ENCODE measurements at places on chromosomes 5 and 9. TPM values are rescaled to one million over a fixed set of nuclear protein-coding genes. Genes with fewer than 3 reads are reported as not detected.
A peak's percentile ranks its signal among the peaks of the same experiment; 100 is the strongest.

- DNase-seq = peak; percentile 49
These were observed 155.7 kb downstream of the RMI1 start for GRCh38 chr9:84136119-84136868.

DNA sequence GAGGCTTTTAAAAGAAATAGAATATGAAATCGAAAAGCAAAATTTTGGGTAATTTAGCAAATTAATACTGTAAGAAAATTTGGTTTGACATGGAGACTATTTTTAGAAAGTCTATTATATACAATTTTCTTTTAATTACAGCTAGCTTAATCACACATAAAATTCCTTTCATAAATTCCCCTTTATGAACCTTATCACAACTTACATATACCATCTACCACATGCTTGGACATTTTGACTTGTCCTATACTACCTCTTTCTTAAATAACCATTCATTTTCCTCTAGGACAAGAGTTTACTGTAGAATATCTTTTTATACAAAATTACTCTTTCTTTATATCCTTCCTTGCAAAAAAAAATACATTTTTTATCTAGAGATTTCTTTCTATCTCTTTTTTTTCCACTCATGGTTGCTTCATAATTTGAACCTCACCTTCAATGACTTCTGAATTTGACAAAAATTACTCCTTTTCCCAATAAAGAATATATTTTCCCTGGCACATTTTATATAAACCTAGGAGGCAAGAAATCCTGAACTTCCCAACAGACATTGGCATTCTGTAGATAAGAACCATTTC lies 34.0 kb upstream of the SYK start:
- DNase-seq = no peak

- DNase-seq = no peak
These were observed 67.1 kb downstream of the ADAMTS12 start for GRCh38 chr5:33824516-33825195.

GRCh38 chr9:133540698-133541025 lies 6.2 kb downstream of the ADAMTSL2 start:
- no peak for DNase-seq

DNA sequence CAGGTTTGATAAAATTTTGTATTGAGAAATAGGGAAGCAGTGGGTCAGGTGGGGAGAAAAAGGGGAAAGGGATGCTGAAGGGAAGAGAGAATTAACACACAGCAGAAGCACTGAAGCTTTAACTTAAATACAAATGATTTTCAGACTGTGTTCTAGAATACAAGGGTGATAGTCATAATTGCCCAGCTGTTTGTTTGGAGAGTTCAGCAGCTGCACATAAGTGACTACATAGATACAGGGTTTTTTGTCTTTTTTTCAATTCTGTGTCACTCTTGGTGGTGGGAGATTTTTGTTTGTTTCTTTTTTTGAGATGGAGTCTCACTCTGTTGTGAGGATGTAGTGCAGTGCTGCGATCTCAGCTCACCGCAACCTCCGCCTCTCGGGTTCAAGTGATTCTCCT lies 590.4 kb upstream of the SEMA6A start:
- DNase-seq = peak; percentile 46

The ENTREP1 gene
- 16.3 TPM for total RNA-seq

The UTP15 gene
- 30.9 TPM for total RNA-seq

DNA sequence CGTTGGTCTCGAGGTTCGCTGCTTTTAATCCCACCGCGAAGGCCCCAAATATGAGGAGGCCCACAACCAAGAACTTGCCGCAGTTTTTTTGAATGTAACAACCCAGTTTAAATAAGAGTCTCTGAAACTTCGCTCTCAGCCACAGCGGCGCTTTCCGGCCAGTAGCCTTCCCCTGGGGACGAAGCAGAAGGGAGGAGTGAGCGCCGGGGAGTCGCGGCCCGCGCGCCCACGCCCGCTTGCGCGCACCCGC lies 10.4 kb downstream of the PTCH1 start:
- peak; percentile 72 for DNase-seq

The EFCAB9 gene
- total RNA-seq = not detected

- no peak for DNase-seq
These were observed 97.4 kb upstream of the IL6ST start for GRCh38 chr5:56092115-56092514.

- DNase-seq = no peak
These were observed 352.6 kb upstream of the TRPC7 start for GRCh38 chr5:136717917-136718316.

- no peak for DNase-seq
These were observed 543.1 kb upstream of the RIOK2 start for GRCh38 chr5:97726106-97726505.

The ELOVL7 gene
- 4.7 TPM for total RNA-seq

- no peak for DNase-seq
These were observed 31.1 kb downstream of the MORN5 start for GRCh38 chr9:122190597-122191381.

DNA sequence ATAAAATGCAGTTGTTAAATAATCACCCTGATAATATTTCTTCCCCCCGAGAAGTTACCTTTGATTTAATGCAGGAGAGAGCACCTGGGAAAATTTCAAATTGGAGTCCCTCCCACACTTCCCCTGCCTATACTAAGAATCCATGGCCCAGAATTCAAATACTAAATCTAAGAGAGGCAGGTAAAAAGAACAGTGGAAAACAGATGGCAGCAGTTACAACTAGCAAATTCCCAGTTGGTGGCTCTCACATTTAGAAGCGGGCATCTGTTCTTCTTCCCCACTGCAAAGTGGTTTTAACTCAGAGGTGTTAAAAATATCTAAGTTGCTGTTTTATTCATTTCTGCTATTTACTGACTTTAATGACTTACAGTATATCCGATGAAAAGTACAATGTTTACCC lies 210.4 kb upstream of the ELAVL2 start:
- DNase-seq = no peak

- no peak for DNase-seq
These were observed 20.2 kb upstream of the SPDL1 start for GRCh38 chr5:169563369-169563768.

DNA sequence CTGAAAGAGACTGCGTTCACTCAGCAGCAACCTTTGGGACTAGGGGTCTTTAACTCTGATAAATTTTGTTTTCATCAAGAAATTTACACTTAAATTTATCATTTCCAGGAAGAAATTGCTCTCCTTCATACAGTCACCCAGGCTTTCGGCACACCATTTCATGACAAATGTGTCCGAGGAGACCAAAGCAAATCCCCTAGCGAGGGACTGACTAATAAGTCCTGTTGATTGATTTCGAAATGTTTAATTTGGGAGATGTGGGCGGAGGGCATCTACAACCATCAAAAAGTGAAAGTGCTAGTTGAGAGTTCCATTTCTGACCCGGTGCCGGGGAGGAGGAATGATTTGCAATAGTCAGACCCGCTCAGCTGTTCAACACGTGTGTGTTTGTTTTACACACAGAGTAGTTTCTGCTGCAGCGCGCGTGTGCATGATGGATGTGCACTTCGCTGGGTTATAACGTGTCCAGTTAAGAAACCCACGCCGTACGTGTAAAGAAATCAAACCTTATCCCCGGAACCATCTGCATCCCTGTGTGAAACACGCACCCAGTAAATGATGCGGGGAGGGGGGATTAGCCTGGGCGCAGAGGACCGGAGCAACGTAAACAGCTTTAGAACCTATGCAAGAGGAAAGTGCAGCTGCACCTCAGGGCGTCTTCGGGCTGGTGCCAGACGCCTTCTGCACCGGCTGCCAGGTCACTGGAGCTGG lies 845 bp upstream of the NR4A3 start:
- peak; percentile 88 for DNase-seq

GRCh38 chr5:151597749-151598148 lies 6.6 kb upstream of the FAT2 start:
- DNase-seq = no peak

The VLDLR gene
- total RNA-seq = 60.1 TPM

- peak; percentile 13 for DNase-seq
These were observed 188.5 kb upstream of the GRAMD2B start for GRCh38 chr5:126234563-126235195.

DNA sequence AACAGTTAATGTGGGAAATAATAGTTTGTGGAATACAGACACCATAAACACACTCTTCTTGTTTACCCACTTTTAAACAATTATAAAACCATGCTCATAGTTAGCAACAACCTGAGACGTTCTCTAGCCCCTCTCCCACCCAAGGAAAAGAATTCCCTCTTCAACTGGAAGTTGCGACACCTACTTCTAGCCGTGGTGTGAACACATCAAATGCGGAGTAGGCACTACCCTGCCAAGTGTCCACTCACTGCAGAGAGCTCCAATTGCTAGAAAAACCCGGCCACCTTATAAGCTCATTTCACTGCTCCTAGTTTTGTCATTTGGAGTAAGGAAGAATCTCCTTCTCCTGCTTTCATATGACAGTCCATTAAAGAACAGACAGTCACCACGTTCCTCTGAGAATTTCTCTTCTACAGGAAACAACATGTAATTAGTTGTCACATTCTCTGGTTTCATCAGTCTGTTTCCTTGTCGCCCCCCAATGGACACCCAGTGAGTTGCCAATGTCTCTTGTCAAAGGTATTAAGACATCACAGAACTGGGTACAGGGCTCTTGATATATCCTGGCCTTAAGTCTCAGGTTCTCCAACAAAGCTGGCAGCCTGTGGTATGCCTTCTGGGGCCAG lies 47.3 kb downstream of the PRLR start:
- peak; percentile 48 for DNase-seq

DNA sequence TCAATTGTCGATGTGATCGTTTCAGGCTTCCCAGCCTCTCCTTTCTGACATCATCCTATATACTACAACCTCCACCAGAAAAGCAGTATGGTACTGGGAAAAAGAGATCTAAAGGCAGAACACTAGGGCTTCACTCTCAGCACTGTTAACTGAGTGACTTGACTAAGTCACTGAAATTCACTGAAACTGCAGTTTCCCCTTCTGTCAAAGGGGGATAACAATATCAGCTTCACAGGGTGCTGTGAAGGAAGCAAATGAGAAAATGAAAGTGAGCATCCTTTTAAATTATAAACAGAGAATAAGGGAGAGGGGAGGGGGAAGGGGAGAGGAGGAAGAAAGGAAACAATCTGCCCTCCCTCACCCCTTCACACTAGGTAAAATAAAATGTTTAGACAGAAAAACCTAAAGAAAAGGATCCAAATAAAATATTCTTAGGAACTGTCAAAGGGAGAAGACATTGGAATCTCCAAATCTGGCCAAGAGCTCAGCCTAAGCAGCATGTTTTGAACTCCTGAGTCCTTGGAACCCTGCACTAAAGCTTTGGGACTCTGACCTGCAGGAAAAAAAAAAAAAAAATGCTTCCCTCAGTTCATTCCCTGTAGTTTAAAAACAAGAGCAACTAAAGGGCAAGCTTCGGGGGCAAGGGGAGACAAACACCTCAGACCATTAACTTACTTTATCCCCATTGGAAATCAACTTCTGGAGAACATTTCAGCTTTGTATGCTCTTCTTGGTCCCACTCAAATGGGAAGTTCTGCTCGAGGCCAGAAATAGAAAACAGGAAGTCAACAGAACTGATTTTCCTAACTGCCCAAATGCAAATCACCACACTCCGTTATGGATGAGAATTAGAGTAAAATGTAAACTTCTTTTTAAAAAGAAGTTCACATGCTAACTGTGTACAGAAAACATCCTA lies 178.3 kb downstream of the DEPDC1B start:
- no peak for DNase-seq

- DNase-seq = no peak
These were observed 167.2 kb downstream of the XRCC4 start for GRCh38 chr5:83244516-83244915.

DNA sequence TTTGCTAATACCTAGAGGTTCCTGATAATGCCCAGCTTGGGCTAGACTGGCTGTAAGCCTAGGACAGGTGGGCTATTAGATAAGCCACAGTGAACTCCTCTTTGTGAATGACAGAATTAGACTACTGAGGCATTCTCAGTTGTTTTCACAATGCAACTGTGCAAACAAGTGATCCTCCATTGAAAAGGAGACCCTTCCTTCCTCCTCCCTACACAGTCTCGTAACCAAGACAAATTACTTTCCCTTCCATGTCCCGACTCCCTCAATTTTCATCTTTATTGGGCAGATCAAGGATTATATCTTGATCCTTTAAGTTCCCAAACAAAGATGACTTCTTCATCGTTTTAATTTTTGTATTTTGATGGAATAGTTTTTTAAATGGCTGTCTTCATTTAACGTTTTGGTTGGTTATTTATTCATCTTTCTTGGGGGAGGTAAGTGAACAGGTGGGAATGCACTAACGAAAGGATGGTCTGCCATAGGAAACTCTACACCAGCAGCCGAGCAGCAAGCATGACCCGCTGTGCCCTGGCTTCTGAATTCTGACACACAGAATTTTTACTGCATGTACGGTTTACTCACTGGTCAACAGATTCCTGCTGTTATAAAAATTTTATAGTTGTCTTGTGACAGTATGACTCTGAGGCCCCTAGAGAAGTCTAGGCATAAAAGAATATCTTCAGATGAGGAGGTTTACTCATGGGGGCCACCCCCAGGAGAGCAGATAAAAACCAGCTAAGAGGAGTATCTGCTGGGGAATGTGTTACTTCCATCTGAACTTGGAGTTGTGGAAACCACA lies 137.5 kb upstream of the TUT7 start:
- DNase-seq = no peak

- no peak for DNase-seq
These were observed 58.5 kb upstream of the EIF4EBP3 start for GRCh38 chr5:140488914-140489313.

GRCh38 chr9:111598733-111599091 lies 735 bp downstream of the PTGR1 start:
- DNase-seq = peak; percentile 56

- no peak for DNase-seq
These were observed 1.8 kb upstream of the TMEM250 start for GRCh38 chr9:136120438-136120844.

The ESM1 gene
- 5.0 TPM for total RNA-seq

- no peak for DNase-seq
These were observed 10.4 kb upstream of the CMBL start for GRCh38 chr5:10317825-10318682.

GRCh38 chr9:96149533-96150280 lies 152.3 kb downstream of the HSD17B3 start:
- DNase-seq = no peak

- no peak for DNase-seq
These were observed 79.4 kb downstream of the PALM2AKAP2 start for GRCh38 chr9:109859447-109859846.

- DNase-seq = no peak
These were observed 15.7 kb upstream of the CYSTM1 start for GRCh38 chr5:140159014-140159927.

All from tongue (tissue), 3 donors.